ENCODE measurements at places on chromosomes 1 and 21. TPM values are rescaled to one million over a fixed set of nuclear protein-coding genes. Genes with fewer than 3 reads are reported as not detected.

GRCh38 chr1:201241736-201242135 lies 41.6 kb upstream of the PKP1 start:
- no peak for DNase-seq

Gene CD1B
- not detected for total RNA-seq

Gene DCDC2B
- total RNA-seq = not detected

DNA sequence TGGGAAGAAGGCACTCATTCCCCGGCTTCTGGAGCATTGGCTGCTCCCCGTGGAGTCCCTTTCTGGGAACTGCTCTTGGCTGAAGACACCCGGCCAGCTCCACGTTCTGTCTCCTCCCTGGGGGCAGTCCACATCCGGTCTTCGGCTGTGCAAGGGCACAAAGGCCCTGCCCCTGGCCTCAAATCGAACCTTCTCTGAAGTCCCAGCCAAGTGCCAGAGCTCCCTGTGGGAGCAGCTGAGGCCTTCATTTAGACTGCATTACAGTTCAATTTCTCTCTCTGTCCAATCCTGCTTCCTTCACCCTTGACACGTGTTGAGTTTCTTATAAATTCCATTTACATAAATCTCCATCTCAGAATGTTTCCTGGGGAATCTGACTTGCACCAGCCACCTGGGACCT lies 132.9 kb upstream of the POU3F1 start:
- DNase-seq = no peak

Gene PPIAL4G
- not detected for total RNA-seq

Gene IVL
- total RNA-seq = not detected
